Fibroblast of skin of left quadriceps (primary cell): ENCODE measurements at places on chromosomes 2 and 18.
A peak's percentile ranks its signal among the peaks of the same experiment; 100 is the strongest.

- no peak for DNase-seq
These were observed 100.7 kb downstream of the ARHGAP15 start for GRCh38 chr2:143229952-143230351.

DNA sequence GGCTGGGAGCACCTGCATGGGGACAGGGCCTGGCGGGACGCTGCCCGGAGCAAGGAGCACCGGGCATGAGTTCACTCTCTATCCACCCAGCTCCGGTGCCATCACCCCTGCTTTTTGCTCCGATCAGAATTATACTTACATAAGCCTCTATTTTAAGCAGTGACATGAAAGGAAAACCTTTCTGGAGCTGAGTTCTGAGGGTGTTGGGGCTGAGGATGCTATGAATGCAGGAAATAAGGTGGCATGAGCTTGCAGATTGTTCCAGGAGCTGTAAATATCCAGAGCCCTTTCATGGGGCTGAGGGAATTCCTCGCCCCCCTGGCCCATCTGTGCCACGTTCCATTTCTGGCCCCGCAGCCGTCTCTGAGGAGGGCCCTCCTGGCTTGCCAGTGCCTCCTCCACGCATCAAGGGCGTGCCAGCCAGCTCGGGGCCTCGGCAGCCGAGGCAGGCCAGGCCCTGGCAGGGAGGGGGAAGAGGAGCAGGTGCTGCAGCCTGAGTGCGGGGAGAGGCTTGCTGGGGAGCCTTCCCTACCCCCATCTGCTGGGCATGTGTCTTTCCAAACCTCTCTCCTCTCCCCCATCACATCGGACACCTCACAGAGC, 91.7 kb upstream of the MCFD2 start:
- DNase-seq, result no peak

- DNase-seq, result no peak
These were observed at the start of gene SNED1 for GRCh38 chr2:240997856-240998705. Gene SNED1 (plus strand): TSS chr2:240998618. CDS start chr2:240998838, 220 bp downstream.

GRCh38 chr2:217797661-217798069, 205.1 kb downstream of the TNS1 start:
- no peak for DNase-seq

- no peak for DNase-seq
These were observed 102.2 kb upstream of the MSH2 start for GRCh38 chr2:47300609-47301276.

DNA sequence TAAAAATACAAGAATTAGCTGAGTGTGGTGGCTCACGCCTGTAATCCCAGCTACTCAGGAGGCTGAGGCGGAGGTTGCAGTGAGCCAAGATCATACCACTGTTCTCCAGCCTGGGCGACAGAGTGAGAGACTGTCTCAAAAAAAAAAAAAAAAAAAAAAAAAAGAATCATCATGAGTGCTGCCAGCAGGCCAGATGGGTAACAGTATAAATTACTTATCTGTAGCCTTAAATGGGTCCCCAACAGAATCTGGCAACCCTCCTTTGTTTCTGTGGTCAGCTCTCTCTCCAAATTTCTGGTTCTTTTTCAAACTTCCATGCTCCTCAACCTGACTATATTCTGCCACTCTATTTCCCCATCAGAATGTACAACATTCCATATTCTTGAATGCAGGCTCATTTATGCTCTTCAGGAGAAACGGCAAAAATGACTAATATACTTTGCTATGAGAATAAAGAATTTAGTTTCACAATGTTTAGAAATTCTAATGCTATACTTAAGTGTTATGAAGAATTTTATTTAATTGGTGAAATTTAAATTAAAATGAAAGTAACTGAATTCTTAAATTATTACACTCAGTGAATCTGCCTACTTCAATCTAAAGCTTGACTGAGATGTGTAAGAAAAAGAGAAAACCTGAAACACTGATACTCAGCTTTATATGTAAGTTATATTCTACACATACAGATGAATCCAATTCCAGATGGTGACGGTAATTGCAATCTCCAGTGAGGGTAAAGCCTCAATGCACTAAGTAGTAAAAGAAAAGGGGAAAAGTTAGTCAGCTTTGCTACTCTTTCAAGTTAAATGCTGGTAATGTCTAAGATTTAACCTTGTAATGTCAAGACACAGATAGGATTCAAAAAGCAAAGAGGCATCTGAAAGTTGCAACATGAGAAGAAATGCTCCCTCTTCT, 24.8 kb downstream of the LPIN2 start:
- DNase-seq, result peak; percentile 84

GRCh38 chr2:40440835-40441234, 11.1 kb downstream of the SLC8A1 start:
- no peak for DNase-seq

DNA sequence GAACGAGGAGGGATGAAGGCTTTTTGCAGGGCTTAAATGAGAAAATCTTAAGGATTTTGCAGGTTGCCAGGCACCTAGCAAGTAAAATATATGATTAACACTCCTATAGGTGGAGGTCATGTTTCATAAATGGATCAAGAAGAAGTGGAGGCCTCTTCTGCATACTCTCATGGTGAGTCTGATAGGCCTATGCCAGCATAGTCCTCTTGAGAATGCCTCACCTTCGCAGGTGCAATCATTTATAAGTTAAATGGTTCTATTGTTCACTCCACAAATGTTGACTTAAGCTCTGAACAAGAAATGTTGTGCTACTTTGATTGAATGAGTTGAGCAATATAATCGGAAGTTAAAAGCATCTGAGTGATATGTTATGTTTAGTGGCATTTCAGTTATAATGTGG, 12.1 kb downstream of the LRRTM1 start:
- no peak for DNase-seq

GRCh38 chr2:171346723-171347557, 86.8 kb downstream of the METTL8 start:
- no peak for DNase-seq

DNA sequence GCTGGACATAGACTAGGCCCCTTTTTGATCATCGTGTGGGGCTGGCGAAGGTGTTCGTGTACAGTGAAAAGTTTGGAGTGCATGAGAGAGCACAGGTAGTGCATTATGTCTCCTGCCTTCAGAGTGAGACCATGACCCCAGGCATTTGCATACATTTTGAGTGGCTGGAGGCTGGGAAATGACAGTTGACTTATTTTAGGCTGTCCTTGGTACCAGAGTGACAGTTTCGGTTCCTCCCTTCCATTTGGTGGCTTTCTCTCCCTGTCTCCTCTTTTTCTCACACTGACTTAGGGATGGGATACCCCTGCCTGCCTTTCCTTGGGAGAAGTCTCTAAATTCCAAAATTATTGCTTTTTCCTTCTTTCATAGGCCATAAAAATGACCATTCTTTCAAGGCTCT, 20.1 kb downstream of the SERPINB12 start:
- DNase-seq, result no peak

DNA sequence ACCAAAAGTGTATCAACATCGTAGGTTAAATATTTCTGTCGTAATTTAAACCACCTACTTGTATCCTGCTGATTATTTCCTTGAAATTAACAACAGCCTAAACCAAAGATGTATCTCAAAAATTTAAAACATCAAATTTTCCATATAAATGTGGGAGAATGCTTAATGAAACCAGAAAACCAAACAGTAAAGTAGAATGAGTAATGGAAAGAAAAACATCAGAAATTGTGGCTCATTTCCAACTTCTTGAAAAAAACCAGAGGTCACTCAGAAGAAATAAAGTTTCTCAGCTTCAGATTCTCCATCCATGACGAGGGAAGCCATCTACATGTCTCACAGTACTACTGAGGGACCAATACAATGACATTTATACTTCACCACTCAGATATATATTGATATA, 296.5 kb downstream of the NOL4 start:
- DNase-seq, result peak; percentile 36

GRCh38 chr2:66495788-66496640, 61.1 kb downstream of the MEIS1 start:
- DNase-seq, result no peak

- no peak for DNase-seq
These were observed 142.0 kb upstream of the SPOPL start for GRCh38 chr2:138359532-138359931.

DNA sequence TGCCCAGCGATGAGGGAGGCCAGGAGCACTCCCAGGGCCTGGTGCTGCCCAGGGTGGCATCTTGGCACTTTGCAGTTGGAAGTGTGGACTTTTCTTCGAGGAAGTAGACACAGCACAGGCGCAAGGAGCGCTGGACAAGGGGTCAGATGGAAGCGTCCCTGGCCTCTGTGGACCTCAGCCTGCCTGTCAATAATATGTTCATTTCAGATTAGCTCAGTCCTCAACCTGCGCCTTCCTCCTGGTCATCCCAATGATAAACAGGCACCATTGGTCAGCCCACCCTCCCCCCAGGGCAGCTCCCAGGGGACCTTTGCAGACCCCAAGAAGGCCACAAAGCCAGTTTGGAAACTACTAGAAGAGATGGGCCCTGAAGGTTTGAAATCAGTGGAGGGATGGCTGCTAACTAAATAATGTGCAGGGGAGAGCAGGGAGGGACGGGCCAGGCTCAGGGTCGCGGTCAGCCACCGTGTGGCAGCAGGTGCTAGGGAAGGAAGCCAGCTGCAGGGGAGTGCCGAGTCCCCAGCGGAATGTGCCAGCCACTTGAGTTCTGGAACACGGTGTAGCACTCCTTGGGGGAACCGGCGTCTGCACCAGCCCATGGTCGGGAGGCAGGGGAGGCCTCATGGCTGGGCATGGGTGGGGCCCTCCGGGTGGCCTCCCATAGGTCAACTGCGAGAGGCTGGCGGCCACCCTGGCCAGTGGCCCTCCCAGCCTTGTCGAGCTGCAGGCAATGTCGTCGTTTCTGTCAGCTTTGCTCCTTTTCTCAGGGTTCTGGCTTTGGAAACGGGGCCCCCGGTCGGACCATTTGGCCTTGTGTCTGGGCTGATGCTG, 59.9 kb downstream of the ADI1 start:
- DNase-seq, result no peak

DNA sequence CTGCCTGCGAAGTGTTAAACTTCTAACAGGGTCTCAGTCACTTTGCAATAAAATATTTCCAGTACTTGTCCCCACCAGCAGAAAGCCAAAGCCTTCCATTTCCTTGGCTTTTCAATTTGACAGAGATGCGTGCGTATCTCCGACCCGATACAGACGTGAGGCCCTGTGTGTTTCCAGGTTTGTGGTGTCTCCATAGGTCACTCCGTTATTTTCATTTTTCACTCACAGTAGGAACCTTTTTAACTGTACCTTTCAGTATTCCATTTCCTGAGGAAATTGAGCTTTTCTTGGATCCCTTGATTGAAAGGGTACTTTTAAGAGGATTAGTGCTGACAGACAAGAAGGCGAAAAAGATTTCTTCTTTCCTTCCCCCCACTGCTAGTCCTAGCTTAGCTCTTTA, 116.3 kb upstream of the TTN start:
- no peak for DNase-seq

GRCh38 chr2:120415060-120415459, 69.1 kb downstream of the INHBB start:
- DNase-seq, result no peak

- DNase-seq, result no peak
These were observed 74.5 kb downstream of the MDH1 start for GRCh38 chr2:63663013-63663864.

GRCh38 chr2:235908826-235909225, 259.4 kb downstream of the GBX2 start:
- DNase-seq, result no peak

- DNase-seq, result no peak
These were observed 381.8 kb upstream of the POU3F3 start for GRCh38 chr2:104472076-104472475.

- peak; percentile 76 for DNase-seq
These were observed at the start of gene IRS1 for GRCh38 chr2:226799211-226799975. Gene IRS1 (minus strand): TSS chr2:226799820. CDS start chr2:226798738, 1,082 bp downstream.

DNA sequence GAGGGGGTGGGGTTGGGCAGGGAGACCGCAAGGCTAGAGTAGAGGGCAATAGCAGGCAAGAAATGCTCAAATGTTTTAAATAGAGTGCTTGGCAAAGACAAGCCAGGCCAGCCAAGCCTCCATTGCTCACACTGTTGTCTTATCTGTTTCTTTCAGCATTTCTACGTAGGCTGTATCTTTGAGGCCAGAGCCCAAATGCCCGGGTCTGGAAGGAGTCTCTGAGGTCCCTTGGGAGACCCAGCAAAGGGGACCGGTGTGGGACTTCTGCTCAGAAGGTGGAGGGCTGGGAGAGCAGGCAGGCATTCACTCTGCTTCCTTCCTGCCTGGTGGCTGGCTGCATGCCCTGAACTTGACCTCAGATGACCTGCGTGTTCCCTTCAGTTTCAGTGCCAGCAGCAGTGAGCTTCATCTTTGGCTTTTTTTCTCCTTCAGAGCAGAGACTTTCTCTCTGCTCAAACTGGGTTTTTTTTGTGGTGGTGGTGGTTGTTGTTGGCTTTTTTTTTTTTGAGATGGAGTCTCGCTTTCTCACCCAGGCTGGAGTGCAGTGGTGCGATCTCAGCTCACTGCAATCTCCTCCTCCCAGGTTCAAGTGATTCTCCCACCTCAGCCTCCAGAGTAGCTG, 13.7 kb upstream of the TET3 start:
- no peak for DNase-seq

DNA sequence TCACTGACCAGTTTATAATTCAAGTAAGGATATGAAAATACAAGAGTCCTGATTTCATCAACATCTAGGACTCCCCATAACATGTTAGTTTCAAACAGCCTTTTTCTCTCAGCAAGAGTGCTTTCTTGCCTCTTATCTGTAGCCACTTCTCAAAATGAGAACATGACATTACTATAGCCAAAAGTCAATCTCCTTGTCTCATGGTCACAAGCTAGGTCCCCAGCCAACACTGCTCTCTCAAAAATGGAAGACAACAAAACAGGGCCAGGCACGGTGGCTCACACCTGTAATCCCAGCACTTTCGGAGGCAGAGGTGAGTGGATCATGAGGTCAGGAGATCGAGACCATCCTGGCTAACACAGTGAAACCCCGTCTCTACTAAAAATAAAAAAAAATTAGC, 15.8 kb downstream of the CLASP1 start:
- no peak for DNase-seq

DNA sequence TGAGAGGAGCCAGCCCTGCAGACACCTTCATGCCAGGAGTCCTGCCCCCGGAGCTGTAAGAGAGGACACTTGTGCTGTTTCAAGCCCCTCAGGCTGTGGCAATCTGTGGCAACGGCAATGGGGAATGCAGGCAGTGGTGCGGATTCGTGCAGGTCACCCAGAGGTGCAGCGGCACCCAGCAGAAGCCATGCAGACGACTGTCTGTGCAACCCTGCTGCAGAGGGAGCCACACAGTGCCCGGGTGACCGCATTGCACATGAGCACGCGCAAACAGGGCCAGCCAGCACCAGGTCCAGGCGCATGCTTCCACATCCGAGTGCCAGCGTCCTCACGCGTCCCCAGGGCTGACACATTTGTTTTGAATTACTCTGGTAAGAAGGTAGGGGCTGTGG, 84.8 kb upstream of the GPC1 start:
- no peak for DNase-seq

- no peak for DNase-seq
These were observed 49.4 kb downstream of the SFXN5 start for GRCh38 chr2:73022024-73022568.

GRCh38 chr2:41716497-41716896, 331.3 kb upstream of the PKDCC start:
- DNase-seq, result no peak

GRCh38 chr2:18441583-18441982, 118.9 kb downstream of the RDH14 start:
- no peak for DNase-seq
